ENCODE measurements at places on chromosomes 5 and 9. TPM values are rescaled to one million over a fixed set of nuclear protein-coding genes. Genes with fewer than 3 reads are reported as not detected.

Gene ADAMTS19
- 1.2 TPM for total RNA-seq

DNA sequence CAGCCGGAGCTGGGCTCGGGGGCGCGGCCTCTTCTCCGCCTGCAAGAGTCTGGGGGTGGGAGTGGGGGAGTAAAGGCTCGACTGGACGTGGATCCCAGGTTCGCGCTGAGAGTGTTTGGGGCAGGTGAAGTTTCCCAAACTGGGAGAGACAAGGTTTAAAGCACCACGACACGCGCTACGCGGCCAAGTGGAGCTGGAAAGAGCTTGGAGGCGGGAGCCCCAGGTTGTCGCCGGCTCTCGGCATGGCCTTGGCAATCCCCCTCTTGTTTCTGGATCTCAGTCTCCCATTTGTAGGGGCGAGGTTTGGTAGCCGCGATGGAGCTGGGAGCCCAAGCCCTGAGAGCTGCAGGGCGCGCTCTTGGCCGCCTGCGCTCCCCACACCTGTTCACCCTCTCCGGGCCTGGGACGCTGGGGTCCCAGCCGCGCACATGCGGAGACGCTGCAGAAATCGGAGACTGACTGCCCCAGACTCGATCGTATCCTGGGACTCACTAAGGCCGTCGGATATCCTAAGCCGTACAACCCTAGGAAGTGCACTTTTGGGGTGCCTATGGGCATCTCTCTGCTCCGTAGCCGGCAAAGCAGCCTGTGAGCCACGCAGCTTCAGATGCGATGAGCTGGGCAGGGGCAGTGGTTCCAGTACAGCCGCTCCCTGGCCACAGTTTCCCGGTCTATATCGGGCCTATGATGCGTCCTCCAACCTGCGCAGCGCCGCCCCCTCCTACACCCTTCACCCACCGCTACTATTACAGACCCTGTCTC, 937 bp downstream of the TMOD1 start:
- DNase-seq, result no peak

DNA sequence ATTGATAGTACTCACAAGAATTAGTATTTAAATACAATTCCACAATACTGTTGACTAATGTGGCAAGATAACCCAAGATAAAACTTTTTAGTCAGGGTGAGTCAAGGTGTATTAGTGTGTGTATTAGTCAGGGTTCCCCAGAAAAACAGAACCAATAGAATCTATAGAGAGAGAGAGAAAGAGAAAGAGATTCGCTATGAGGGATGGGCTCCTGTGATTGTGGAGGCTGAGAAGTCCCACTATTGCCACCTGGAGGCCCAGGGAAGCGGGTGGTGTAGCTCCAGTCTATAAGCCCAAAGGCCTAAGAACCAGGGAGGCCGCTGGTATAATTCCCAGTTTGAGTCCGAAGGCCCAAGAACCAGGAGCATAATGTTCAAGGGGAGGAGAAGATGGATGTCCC, 10.0 kb upstream of the SHISAL2B start:
- no peak for DNase-seq

GRCh38 chr5:57035955-57036354, 84.0 kb upstream of the MIER3 start:
- no peak for DNase-seq

GRCh38 chr5:25160891-25161290, 516.1 kb upstream of the CDH10 start:
- no peak for DNase-seq

DNA sequence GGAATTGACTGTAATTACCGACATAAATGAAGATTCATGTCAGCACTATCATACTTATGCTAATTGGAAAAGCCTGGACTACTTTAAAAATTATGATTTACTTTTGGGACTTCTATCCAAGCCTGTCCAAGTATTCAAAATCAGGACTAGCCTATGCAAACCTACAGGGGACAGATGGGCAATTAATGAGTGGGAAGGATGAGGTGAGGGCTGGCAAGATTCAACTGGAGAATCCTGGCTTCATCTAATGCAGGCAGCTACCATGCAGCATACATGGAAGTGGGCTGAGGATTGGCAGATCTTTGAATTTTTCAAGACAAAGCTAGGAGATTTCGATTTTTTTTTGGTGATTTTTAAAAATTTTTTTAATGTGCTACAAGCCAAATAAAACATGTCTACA, 532.6 kb downstream of the CSNK1G3 start:
- no peak for DNase-seq

GRCh38 chr9:20312732-20313131, 309.6 kb downstream of the MLLT3 start:
- DNase-seq, result no peak

DNA sequence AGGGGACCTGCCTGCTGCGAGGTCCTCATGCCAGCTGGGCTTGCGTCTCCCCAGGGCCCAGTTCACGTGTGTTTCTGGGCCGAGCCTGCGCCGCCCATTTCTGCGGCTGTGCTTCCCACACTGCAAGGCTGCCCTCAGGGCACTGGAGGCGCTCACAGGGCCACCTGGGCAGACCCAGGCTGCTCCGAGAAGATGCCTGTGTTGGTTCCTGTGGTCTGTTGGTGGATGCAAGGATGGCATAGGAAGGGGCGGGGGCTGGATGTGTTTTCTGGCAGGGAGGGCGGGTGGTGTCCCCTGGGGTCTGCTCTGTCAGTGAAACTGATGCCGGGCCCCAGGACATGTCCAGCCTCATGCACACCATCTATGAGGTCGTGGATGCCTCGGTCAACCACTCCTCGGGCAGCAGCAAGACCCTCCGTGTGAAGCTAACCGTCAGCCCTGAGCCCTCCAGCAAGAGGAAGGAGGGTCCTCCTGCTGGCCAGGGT, 25.9 kb downstream of the NKD2 start:
- DNase-seq, result no peak

DNA sequence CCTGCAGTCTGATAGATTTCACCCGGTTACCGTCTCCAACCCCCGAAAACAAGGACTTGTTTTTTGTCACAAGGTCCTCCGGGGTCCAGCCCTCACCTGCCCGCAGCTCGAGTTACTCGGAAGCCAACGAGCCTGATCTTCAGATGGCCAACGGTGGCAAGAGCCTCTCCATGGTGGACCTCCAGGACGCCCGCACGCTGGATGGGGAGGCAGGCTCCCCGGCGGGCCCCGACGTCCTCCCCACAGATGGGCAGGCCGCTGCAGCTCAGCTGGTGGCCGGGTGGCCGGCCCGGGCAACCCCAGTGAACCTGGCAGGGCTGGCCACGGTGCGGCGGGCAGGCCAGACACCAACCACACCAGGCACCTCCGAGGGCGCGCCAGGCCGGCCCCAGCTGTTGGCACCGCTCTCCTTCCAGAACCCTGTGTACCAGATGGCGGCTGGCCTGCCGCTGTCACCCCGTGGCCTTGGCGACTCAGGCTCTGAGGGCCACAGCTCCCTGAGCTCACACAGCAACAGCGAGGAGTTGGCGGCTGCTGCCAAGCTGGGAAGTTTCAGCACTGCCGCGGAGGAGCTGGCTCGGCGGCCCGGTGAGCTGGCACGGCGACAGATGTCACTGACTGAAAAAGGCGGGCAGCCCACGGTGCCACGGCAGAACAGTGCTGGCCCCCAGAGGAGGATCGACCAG, 121.3 kb downstream of the DAB2IP start:
- no peak for DNase-seq

GRCh38 chr9:86664603-86665002, 282.7 kb downstream of the GAS1 start:
- no peak for DNase-seq

DNA sequence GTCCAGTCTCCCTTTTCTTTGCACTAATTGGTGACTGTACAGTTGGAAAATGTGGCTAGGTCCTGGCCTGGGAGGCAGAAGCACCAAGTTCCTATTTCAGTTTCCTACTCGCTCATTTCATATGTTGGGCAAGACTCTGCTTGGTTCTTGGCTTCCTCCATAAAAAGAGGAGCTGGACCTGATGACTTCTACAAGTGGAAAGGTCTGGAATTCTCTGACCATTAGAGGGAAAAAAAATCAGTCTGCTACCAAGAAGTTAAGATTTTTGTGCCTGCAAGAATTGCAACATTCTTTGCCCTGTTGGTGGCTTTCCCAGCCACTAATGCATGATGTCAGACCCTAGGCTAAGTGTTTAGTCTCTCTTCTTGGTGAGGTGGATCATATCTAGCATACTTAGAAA, 91.5 kb downstream of the WDR41 start:
- DNase-seq, result no peak

Data from uterus (tissue), 4 donors.